ENCODE measurements at places on chromosomes 1 and 21. TPM values are rescaled to one million over a fixed set of nuclear protein-coding genes. Genes with fewer than 3 reads are reported as not detected.

DNA sequence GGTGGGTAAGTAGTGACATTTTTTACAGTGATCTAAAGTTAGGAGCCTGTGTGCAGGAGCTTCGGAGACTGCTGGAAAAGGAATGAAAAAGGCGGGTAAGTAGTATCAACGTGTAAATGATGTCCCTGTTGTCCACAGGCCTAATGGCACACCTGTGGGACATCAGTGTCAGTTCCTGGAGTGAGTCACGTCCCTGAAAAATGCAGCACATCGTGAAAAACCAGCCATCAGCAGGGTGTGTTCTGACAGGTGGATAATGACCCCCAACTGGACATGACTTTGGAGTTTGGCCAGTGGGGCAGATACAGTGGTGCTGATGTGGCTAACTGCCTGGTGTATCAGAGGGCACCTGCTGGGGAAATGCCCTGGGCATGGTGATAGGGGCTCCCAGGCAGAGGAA is 12.0 kb upstream of the PRDM15 start:
- no peak overlapping the region for H3K27ac ChIP-seq
- no peak overlapping the region for H3K4me3 ChIP-seq
- H3K27me3 ChIP-seq = no peaks in the 10 kb centered on the region
- no peak for DNase-seq
- no peaks in the 10 kb centered on the region for H3K4me1 ChIP-seq
- no peaks in the 10 kb centered on the region for H3K36me3 ChIP-seq

- H3K27ac ChIP-seq = peak within 1 kb of the TSS; percentile 57
- no peaks in the 10 kb centered on the region for H3K27me3 ChIP-seq
- DNase-seq = peak; percentile 92
- peaks cover 5% of the 10 kb centered on the region for H3K36me3 ChIP-seq
Observed at GRCh38 chr1:9588551-9589143, at the start of gene TMEM201. Gene TMEM201, plus strand, starts transcription at chr1:9588911. Its CDS starts 20 bp downstream, at chr1:9588931.

DNA sequence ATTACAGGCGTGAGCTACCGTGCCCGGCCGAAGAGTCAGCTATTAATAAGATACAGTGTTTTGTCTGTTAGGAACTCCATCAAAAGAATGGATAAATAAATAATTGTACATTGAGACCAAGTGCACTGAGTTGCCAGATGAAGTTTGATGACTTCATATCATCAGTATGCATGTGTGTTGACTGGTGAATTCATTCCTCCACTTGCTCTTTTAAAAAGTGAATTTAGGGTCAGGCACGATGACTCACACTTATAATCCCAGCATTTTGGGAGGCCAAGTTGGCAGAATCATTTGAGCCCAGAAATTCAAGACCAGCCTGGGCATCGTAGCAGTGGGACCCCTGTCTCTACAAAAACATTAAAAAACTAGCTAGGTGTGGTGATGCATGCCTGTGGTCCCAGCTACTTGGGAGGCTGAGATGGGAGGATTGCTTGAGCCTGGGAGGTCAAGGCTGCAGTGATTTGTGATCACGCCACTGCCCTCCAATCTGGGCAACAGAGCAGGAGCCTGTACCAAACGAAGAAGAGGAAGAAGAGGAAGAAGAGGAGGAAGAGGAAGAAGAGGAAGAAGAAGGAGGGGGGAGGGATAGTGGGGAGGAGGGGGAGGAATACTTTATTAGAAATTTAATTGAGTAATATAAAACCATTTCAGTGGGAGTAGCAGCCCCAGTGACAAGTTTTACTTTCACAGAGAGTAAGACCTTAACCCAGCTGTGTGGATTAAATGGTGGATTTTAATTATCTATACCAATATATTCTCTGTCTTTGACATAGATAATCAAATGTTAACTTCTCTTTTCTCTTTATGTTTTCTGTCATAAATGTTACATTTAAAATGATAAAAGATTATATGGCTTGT is 74.9 kb downstream of the CCDC18 start:
- H3K27ac ChIP-seq = no peak overlapping the region
- no peak overlapping the region for H3K4me3 ChIP-seq
- H3K36me3 ChIP-seq = peaks cover 27% of the 10 kb centered on the region
- no peaks in the 10 kb centered on the region for H3K27me3 ChIP-seq
- H3K4me1 ChIP-seq = no peaks in the 10 kb centered on the region

DNA sequence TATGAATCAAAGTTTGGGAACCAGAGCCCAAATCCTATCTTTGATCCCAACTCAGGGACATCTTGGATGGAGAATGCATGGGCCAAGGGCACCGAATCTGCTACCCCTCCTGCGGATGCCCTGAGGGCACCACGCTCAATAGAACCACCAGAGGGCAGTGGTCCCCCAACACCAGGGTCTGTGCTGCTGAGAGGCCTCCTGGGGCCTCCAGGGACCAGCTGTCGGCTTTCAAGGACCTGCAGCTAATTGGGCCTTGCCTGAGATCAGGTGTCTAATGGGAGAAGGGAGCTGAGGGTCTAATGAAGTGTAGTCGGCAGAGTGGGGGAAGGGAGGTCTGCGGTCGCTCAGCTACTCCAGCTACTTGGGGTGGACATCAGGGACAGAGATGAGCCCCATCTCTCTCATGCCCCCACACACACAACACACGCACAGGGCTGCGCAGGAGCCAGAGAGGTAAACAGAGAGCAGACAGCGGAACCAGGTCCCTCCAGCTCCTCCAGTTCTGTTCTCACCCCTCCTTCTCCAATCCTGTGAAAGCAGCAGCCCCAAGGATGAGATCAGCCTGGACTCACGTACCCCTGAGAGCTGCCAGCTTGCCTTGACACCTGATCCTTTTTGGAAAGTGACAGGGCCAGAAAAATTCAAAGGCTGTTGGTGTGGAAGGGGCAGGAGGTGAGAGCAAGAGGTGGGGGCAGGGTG is 34.9 kb upstream of the PPP1R15B start:
- no peaks in the 10 kb centered on the region for H3K27me3 ChIP-seq
- peak; percentile 92 for DNase-seq
- H3K36me3 ChIP-seq = no peaks in the 10 kb centered on the region
- no peak overlapping the region for H3K4me3 ChIP-seq
- H3K27ac ChIP-seq = no peak overlapping the region
- H3K4me1 ChIP-seq = peaks cover 9% of the 10 kb centered on the region

- no peaks in the 10 kb centered on the region for H3K4me1 ChIP-seq
- no peak overlapping the region for H3K4me3 ChIP-seq
- no peaks in the 10 kb centered on the region for H3K36me3 ChIP-seq
- H3K27ac ChIP-seq = no peak overlapping the region
- no peaks in the 10 kb centered on the region for H3K27me3 ChIP-seq
Observed at GRCh38 chr1:64686828-64687724, 57.8 kb upstream of the RAVER2 start.

- H3K4me3 ChIP-seq = no peak overlapping the region
- H3K4me1 ChIP-seq = peaks cover 2% of the 10 kb centered on the region
- H3K36me3 ChIP-seq = peaks cover 60% of the 10 kb centered on the region
Observed at GRCh38 chr1:160219062-160219929, 14.1 kb downstream of the PEA15 start.

DNA sequence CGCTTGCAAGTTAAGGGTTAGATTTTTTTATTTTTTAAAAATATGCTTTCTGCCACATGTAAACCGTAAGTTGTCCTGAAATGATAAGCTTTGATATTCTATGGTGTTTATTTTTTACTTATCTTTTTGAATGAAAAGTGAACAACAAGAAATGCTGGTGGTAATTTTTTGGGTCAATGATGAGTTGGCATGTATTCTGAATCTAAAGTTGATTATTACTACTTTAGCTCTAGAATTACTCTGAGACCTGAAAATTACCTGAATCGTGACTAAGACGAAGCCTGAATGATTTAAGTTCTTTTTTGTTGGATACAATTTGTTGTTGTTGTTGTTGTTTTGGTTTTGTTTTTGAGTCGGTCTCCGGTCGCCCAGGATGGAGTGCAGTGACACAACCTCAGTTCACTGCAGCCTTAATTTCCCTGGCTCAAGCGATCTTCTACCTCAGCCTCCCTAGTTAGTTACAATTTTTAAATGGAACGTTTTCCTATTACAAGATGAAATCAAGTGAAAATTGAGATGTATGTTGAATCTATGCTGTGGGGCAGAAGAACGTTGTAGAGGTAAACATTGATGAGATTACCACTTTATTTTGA is 941 bp downstream of the RABGGTB start:
- peak overlapping the region; percentile 72 for H3K4me3 ChIP-seq
- H3K27me3 ChIP-seq = no peaks in the 10 kb centered on the region

DNA sequence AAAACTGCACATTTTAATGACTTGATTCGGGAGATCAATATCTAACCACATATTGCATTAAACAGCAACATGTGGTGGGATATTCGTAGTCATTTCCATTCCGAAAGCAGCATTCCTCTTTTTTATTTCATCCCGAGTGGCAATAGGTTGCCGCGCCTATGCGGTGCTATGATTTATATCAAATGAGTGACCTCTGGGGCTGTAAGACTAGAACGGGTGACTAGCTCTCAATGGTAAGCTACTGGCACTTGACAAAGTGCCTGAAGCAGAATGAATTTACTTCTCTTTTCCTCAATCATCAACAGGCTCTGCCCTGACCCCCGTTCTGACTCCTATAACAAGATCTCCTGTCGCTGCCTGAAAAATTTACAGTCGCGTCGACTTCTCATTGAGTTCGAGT is 162.3 kb downstream of the ZNF281 start:
- H3K27ac ChIP-seq = no peak overlapping the region
- no peaks in the 10 kb centered on the region for H3K4me1 ChIP-seq
- H3K27me3 ChIP-seq = no peaks in the 10 kb centered on the region
- H3K4me3 ChIP-seq = no peak overlapping the region
- H3K36me3 ChIP-seq = no peaks in the 10 kb centered on the region
- DNase-seq = no peak

DNA sequence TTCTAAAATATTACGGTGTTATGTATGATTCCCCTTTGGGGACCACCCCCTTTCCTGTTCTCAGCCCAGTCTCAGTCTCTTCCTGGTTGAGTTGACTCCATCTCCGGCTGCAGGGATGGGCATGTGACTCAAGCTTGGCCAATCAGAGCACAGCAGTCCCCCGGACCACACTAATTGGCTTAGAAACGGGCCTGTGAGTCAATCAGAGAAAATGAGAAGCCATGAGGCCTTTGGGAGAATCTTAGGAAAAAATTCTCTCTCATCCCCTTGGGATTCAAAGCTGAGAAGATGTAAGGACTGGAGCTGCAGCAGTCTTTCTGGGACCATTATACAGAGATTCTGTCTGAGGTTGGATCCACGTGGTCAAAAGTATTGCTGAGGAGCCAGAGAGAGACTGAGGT is 10.7 kb upstream of the FHAD1 start:
- peaks cover 3% of the 10 kb centered on the region for H3K4me1 ChIP-seq
- peak overlapping the region; percentile 26 for H3K4me3 ChIP-seq
- no peaks in the 10 kb centered on the region for H3K27me3 ChIP-seq
- no peaks in the 10 kb centered on the region for H3K36me3 ChIP-seq

GRCh38 chr1:18907021-18907916 is 4.9 kb upstream of the ALDH4A1 start:
- H3K27me3 ChIP-seq = no peaks in the 10 kb centered on the region
- H3K36me3 ChIP-seq = no peaks in the 10 kb centered on the region
- peaks cover 10% of the 10 kb centered on the region for H3K4me1 ChIP-seq
- H3K27ac ChIP-seq = no peak overlapping the region
- no peak overlapping the region for H3K4me3 ChIP-seq
- DNase-seq = peak; percentile 84

GRCh38 chr1:42762269-42762668 is 4.6 kb downstream of the P3H1 start:
- H3K27me3 ChIP-seq = no peaks in the 10 kb centered on the region
- H3K4me3 ChIP-seq = no peak overlapping the region
- no peak for DNase-seq
- H3K36me3 ChIP-seq = peaks cover 11% of the 10 kb centered on the region

DNA sequence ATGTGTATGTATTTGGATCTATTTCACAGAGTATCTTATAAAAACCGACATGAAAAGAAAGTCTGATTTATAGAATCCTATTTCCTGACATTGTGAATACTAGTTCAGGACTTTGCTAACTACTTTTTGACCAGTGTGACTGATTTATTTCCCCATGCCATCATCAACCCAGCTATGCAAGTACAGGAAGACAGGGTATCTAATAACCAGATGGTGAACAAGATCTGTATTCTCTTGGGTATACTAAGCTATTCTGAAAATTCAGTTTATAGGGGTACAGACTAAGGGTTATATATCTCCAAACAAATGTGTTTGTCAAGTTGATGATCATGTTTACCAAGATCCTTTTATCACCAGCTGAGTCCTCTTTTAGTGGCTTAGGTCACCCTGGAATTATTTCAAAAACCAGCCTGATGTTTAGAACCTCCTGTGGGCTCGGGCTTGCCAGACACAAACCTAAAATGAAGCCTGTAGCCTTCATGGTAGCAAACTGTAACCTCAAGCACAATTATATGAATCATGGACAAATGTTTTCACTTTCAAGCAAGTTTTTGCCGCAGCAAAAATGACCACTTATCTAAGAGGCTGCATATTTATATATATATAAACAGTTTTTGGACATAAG is 185.1 kb downstream of the FGGY start:
- peak; percentile 63 for DNase-seq
- peaks cover 67% of the 10 kb centered on the region for H3K4me1 ChIP-seq
- no peaks in the 10 kb centered on the region for H3K27me3 ChIP-seq
- H3K27ac ChIP-seq = peak overlapping the region; percentile 67
- H3K36me3 ChIP-seq = no peaks in the 10 kb centered on the region
- H3K4me3 ChIP-seq = no peak overlapping the region

- H3K27me3 ChIP-seq = no peaks in the 10 kb centered on the region
- no peak overlapping the region for H3K27ac ChIP-seq
- DNase-seq = peak; percentile 15
- H3K4me1 ChIP-seq = peaks cover 5% of the 10 kb centered on the region
- H3K4me3 ChIP-seq = no peak overlapping the region
- peaks cover 5% of the 10 kb centered on the region for H3K36me3 ChIP-seq
Observed at GRCh38 chr1:77874804-77875445, 13.5 kb upstream of the NEXN start.

DNA sequence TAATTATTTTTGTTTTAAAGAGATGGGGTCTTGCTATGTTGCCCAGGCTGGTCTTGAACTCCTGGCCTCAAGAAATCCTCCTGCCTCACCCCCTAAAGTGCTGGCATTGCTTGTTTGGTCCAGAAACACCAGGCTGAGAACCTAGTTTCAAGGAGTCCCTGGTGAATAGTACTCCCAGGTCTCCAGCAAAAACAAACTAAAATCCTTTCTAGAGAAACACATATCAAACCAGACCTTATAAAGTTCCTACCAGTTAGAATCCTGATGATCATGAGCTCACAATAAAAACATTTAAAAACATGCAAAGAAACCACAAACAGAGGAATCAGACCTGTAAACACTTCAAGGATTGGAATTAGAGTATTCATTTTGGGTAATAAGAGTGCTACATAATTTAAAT is 34.4 kb upstream of the PADI1 start:
- no peaks in the 10 kb centered on the region for H3K36me3 ChIP-seq
- H3K4me1 ChIP-seq = peaks cover 18% of the 10 kb centered on the region
- no peaks in the 10 kb centered on the region for H3K27me3 ChIP-seq
- H3K27ac ChIP-seq = no peak overlapping the region
- no peak overlapping the region for H3K4me3 ChIP-seq
- DNase-seq = no peak

GRCh38 chr1:234957330-234958065 is 171.1 kb downstream of the TOMM20 start:
- no peaks in the 10 kb centered on the region for H3K27me3 ChIP-seq
- peak overlapping the region; percentile 39 for H3K4me3 ChIP-seq
- no peaks in the 10 kb centered on the region for H3K36me3 ChIP-seq
- H3K4me1 ChIP-seq = peaks cover 61% of the 10 kb centered on the region

The LGR6 gene
- total RNA-seq = not detected

The POU2F1 gene
- 16.8 TPM for total RNA-seq

The SH3BGR gene
- total RNA-seq = 8.3 TPM

The KRTAP11-1 gene
- not detected for total RNA-seq

The SAMD11 gene
- 39.2 TPM for total RNA-seq
